ENCODE measurements at places on chromosomes 12 and 14.

DNA sequence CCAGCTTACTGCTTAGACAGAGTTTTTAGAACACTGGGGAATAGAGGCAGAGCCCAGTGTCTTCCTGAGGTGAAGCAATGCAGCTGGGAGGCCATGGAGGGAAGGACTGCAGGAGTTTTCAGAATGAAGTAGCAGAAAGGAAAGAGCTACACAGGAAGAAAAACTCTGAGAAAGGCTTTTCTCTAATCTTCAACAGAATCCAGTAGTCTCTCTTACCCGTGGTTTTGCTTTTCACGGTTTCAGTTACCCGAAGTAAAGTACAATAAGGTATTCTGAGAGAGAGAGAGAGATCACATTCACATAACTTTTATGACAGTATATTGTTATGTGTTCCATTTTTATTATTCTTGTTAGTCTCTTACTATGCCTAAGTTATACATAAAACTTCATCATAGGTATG, 761.6 kb downstream of the BCL11B start:
- DNase-seq = peak; percentile 21

DNA sequence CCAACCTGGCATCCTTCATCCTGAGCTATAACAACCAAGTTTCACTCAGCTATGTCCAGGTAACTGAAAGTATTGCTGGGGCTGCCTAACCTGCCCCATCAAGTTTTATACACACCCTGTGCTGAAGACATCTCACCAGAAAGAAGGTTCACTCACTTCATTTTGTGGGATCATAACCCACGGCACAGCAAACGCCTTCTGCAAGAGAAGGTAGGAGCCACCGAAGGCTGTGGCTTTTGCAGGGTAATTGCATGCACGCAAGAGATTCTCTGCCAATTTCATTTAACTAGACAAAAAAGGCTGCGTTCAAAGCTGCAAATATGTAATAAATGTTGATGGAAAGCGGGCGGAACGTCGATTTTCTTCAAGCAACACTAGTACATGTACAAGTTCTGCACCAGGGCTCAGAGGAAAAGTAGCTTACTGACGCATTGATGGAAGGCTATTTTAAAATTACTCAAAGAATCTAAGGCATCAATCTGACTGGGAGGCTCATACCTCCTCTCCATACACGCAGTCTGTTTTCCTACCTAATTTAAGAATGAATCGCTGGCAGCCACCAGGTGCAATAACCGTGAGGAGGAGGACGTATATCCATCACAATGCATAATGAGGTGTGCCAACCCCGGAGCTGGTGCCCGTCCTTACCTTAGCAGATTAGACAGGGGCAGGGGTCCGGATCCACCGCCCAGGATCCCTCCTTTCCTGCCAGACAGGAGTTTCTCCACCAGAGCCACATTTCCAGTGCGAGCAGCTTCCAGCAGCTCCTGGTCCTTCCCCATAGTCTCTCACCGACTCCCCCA, 1.1 kb downstream of the ANKS1B start:
- DNase-seq = no peak

DNA sequence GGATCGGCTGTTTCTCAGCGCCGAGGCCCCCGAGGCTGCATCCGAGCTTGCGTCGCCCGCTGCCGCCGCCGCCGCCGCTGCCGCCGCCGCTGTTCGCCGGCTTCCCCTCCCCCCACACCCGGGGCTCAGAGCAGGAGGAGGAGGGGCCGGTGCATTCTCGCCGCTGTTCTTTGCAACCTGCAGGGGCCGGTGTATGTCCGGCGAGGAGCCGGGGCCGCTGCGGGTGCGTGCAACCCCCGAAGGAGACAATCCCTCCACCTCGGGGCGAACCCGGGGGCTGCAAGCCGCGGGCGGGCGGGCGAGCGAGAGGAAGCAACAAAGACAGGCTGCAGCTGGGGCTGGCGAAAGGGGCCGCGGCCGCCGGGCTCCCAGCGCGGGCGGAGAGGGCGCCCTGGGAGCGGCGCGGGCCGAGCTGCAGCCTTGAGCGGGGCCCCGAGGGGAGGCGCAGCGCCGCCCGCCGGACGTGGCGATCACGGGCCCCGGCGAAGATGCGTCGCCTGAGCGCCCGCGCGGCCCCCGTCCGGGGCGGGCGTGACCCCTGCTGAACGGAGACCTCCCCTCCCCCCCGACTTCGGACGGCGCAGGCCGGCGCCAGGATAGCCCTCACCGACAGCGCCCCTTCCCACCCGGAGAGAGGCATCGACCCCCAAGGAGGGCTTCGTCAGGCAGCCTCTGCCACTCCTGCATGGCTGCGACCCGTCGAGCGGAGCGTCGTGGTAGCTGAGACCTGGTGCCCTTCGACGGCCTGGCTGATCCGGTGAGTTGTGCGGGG, 702 bp downstream of the FAM222A start:
- DNase-seq = peak; percentile 48

GRCh38 chr14:60164404-60164711, 840 bp downstream of the DHRS7 start:
- no peak for DNase-seq

DNA sequence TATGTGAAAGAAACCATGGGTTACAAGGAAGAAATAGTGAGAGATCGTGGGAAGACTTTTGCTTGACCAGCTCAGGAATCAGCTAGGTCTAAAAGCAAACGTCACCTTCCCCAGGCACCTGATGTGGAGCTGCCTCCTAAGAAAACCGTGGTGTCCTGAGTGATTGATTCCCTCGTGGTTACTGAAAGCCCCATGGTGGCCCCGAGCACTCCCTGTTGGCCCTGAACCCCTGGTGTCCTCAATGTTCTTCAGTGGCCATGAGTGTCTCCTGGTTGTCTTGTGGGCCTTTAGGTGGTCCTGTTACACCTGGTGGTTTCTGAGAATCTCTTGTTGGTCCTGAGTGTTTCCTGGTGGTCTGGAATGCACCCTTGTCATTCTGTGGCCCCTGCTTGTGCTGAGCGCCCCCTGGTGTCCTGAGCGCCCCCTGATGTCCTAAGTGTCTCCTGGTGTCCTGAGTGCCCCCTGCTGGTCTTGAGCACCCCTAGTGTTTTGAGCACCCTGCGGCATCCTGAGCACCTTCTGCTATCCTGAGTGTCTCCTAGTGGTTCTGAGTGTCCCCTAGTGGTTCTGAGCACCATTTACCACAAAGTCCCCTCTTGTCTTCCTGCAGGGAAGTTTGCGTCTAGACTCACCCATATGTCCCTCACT, 518.7 kb downstream of the TMEM121 start:
- DNase-seq = peak; percentile 75

DNA sequence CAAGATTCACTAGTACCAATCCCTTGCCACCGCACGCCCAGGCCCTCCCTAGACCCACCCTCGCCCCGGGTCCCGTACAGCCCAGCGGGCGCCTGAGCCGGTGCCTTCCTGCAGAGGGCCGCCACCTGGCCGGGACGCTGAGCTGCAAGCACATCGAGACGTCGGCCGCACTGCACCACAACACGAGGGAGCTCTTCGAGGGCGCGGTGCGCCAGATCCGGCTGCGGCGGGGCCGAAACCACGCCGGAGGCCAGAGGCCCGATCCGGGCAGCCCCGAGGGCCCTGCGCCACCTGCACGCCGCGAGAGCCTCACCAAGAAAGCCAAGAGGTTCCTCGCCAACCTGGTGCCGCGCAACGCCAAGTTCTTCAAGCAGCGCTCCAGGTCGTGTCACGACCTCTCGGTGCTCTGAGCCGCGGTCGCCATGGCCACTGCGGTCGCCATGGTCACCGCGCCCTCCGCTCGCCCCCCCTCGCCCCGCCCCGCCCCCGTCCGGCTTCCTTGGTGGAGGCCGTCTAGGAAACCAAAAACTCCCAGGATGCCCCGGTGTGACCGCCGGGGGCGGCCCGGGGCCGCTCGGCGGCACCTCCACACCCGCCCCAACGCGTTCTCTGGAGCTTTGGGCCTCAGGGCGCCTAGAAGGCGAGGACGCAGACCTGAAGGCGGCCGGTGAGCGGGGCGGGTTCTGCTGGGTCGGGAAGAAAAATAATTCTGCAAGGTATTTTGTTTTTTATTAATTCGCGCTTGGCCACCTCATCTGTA, 3.7 kb downstream of the REM2 start:
- peak; percentile 68 for DNase-seq

GRCh38 chr12:120849765-120850164, 54.4 kb downstream of the SPPL3 start:
- no peak for DNase-seq

DNA sequence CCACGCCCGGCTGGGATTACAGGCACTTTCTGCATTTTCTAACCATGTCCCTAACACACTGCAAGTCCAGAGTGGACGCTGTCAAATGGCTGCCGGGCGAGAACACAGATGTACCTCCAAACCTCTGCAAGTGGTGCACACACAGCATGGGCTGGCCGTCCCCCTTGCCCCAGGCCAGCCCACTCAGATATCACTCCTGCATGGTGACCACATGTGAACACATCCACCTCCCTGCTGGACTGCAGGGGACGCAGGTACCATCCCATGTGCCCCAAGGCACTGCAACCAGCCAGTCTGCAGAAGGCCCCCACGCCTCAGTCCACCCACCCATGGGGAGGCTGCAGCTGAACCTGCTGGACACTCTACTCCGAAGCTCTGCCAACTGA, 14.0 kb downstream of the BRF1 start:
- DNase-seq = no peak

- no peak for DNase-seq
Measured at GRCh38 chr12:64187794-64188193, 34.3 kb downstream of the KICS2 start.

DNA sequence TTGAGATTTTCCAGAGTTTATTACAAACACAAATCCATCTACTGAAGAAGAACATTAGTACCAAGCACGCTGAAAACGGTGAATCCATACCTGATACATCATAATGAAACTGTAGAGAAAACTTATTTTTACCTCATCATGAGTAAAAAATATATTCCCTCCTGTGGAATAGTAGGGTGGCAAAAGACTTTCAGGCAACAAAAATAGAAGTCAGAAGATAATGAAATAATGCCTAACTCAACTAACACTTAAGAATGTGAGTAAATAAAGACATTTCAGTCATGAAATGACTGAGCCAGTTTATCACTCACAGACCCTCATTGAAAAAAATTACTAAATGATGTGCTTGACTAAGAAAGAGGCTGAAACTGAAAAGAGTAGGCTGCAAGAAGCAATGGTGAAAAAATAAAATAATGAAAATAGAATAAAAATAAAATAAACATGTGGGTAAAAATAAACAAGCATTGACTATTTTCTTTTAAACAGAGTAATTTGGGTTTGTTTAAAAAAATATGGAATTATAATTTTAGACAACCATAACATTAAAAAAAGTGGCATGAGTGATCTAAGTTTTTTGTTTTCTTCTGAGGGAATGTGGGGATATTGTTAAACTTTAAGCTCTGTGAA, 148.6 kb downstream of the ASCL1 start:
- DNase-seq = no peak

- no peak for DNase-seq
Measured at GRCh38 chr14:42944284-42944683, 1337.6 kb downstream of the LRFN5 start.

- no peak for DNase-seq
Measured at GRCh38 chr12:14322403-14322802, 43.1 kb upstream of the ATF7IP start.

GRCh38 chr12:118611770-118612169, 235.4 kb downstream of the SUDS3 start:
- DNase-seq = no peak

GRCh38 chr12:14239935-14240872, 125.3 kb upstream of the ATF7IP start:
- no peak for DNase-seq

DNA sequence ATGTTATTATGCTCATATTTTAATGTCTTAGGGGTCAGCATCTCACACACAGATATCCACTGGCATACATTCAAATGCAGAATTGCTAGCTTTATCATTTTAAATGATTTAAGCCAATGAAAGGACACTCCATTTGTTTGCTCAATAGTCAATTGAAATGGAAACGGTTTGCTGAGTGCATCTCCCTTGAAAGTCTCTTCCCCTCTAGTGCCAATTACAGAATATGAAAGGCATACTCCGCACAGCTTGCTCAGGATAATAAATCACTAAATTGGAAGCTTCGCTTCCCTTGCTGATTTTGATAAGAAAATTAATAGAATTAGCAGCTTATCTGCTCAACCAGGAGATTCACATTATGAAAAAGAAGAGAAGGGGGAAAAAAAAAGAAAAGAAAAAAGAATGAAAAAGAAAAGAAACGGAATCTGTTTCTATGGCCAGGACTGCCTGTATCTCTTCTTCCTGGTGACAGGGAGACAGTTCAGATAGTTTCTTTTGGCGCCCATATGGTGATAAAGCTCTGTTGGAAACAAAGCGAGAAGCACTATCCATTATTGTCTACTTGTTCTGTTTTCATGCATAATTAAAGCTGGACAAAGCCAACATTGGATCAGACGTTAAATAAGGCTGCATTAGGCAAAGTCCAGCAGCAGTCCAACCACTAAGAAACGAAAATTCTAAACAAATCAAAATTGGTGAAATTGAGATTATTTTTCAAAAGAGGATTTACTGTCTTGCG, 225.0 kb downstream of the GXYLT1 start:
- no peak for DNase-seq

DNA sequence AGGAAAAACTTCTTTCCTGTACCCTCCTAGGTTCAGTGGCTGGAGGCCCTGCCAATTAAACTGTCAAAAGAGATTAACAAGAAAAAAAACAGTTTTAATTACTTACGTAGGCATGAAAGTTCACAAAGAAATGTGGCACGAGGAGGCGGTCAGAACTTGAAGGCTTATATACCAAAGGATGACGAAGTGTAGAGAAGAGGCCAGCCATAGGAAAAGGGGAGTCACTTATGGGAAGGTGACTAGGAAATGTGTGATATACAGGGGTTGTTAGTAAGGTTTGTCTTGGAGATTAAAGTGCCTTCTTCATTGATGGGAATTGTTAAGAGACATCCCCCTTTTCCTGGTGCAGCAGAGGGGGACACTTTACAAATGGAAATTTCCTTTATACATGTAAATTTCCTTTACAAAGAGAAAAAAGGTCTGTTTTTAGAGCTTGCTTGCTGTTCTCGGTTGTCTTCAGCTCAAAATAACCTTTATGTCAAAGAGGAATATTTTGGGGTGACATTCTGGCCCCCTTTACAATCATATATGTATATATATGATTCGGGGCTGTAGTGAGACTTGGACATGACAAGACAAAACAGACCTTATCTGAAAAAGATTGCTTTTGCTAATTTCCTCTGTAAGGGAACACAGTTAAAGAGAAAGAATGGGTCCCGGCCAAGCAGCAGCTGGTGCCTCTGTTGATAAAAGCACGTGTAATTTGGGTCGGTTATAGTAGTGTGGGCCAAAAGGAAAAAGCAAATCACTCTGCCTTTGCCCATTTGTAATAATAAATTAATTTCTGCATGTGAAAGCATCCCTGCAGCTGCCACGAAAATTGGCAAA, 38.6 kb downstream of the SYNE2 start:
- no peak for DNase-seq
